ENCODE measurements at places on chromosomes 11 and 22.

DNA sequence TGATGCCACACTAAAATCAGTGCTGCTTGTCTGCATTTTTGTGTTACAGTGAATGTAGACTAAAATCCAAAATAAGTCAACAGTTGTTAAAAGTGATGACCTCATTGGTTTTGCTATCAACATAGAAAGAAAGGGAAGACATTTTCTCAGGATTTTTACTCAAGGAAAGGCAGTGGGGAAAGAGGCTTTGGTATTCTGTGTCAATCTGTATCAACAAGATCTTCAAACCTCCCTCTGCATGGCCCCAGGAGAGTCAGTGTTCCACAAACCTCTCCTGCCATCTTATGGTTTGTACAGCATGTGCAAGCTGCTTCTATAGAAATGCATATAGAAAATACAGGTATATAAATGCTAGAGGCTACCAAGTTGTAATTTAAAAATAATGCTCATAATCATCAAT is 13.8 kb upstream of the OR51M1 start:
- DNase-seq: no peak

- DNase-seq: no peak
These were observed 30.9 kb upstream of the PDE3B start for GRCh38 chr11:14612694-14613093.

- no peak for DNase-seq
These were observed 45.3 kb downstream of the ZBTB44 start for GRCh38 chr11:130269326-130269943.

DNA sequence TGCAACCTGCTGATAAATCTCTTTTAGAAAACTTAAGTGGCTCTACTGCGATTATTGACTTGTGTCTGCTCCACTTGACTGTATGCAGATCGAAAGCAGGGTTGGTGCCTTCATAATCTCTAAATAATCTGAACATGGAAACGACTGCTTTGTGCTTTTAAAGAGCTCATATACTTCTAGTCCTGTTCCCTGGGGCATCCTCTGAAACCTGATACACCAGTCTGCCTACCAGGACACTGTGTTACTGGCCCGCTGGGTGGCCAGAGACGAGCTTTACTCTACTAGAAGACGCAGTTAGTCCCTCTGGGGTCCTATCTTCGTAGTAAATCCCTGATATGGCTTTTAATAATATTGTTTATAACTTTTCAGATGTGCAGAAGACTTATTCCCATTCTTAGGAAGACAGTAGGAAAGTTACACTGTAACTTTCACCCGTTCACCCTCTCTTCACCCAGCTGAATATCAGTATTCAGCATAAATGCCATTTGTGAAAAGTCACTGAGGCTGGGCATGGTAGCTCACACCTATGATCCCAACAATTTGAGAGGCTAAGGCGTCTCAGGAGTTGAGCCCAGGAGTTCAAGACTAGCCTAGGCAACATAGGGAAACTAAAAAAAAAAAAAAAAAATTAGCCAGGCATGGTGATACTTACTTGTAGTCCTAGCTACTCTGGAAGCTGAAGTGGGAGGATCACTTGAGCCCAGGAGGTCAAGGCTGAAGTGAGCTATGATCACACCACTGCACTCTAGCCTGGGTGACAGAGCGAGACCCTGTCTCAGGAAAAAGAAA is 9.0 kb upstream of the HTR3B start:
- DNase-seq: no peak

GRCh38 chr11:122850076-122850631 is 11.9 kb downstream of the CRTAM start:
- peak; percentile 30 for DNase-seq

DNA sequence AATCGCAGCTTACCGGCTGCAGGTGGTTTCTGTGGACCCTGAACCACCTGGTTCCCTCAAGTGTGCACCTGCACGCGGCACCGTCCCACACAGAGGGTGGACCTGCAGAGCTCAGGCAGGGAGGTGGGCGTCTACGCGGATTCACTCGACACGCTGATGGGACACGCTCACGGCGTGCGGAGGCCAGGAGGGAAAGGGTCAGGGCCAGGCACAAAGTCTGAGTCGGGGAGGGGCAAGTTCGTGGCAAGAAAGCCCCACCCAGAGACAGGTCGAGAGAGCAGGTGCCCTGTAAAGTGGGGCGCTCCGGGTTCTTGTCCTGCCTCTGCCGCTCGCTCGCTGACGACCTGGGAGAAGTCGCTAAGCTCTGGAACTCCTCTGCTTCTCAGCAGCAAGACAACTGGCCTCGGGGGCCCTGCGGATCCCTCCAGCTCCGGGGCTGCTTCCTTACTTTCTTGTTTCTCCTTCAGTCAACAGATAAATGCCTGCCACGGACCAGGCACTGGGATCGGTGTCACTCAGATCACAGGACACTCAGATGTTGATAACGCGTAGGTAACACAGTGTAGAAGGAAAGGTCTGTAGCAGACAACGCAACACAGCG is 72.4 kb upstream of the NUP50 start:
- no peak for DNase-seq

DNA sequence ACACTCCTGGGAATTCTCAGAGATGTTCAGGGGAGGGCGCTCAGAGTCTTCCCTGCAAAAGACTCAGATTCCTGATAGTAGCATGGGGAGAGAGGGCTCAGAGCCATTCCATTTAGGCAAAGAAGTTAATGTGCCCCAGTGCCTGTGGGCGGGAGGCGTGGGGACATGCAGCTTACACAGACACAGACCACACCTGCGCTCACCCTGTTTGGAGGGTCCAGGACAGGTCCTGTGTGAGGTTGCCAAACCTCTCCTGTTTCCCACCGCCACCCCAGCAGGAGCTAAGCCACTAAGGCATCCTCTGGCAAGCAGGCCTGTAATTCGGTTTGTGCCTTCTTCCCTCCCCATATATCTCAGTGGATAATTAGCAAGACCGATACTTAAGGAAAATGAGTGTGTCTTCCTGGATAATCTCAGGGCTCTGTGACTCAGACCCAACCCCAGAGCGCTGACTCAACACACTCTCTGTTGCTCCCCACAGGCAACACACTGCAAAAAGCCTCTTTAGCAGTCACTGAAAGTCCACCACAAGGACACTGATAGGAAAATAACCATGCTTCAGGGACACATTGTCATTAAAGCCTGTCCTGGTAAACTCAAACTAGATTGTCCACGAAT is 118.9 kb upstream of the LMO1 start:
- no peak for DNase-seq

- no peak for DNase-seq
These were observed 96.1 kb upstream of the BID start for GRCh38 chr22:17870407-17870806.

DNA sequence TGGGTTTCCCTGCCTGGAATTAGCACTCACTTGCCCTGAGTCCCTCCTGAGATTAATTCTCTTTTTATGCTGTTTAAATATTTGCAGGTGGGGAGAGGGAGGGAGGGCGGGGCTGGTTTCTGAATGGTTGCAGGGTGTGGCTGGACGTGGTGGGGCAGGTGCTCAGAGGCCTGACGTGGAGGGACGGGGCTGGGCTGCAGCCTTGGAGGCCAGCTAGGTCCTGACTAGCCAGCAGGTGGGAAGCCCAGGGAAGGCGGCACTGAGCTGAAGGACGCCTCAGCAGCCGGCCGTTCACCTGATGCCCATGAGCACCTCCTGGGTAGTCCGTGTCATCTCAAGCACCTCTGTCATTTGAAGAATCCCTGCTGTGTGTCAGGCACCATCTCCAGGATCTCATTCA is 21.3 kb downstream of the SGSM1 start:
- no peak for DNase-seq

- DNase-seq: no peak
These were observed 35.0 kb downstream of the CHORDC1 start for GRCh38 chr11:90187839-90188238.

DNA sequence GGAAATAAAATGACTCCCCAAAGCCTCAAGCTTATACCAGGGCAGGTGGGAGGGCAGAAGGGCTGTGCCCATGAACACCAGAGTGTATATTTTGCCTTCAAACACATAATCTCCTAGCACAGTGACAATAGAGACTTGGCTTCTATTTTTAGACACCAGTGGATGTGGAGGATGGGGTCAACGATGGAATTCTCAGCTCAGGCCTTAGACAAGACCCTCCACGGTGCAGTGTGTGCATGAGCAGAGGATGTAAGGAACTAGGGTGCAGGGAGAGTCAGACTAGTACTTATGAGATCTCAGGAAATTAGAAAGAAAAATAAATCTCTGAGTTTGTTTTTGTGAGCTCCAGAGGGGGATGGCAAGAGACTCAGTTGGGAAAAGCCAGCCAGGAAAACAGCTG is 113.6 kb upstream of the CADM1 start:
- no peak for DNase-seq

DNA sequence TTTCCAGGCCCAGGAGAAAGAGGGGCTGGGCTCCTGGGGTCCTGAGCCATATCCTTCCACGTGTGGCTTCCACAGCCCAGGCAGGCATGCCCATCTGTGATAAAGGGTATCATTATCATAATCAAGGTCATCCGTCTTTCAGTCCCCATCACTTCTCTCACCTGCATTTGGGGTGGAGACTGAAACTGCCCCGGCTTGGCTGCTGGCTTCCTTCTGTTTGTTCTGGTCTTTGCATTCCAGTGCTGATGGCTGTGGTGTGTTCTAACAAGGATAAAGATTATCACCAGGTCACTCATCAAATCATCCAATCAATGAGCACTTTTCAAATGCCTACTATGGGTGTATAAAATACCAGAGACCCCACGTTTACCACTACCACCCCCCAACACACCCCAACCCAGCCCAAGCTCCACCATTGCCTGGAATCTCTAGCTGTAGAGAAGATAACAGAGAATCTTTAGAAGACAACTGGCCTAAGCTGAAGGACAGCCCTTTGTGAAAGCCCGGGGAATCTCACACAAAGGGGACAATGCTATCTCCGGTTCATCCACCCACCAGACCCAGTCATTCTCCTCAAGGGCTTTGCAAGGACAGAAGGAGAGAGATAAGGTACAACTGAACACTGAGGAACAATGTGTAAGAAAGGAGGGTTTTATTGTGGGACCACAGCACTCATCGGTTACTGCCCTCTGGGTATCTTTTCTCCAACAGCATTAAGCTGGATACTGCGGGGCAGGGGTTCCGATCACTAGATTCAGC is 54.9 kb downstream of the AHNAK start:
- no peak for DNase-seq

DNA sequence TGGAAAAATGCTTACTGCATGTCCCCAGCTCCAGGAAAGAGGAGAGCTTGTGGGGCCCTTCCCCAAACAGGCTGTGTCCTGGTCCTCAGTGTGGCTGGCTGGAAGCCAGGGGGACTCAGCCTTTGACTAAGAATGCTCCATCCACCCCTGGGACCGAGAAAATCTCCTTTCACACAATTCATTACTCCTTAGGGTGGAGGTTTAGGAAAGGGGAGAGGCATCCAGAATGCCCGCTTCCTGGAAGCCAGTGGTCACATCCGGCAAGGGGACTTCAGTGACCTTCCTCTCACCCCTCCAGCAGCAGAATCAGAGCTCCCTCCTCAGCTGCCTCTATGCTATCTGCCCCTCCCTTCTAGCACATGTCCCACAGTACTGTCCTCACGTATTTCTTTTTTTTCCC is 21.9 kb downstream of the ATG16L2 start:
- no peak for DNase-seq

- no peak for DNase-seq
These were observed 47.3 kb upstream of the CCDC34 start for GRCh38 chr11:27410272-27410671.

DNA sequence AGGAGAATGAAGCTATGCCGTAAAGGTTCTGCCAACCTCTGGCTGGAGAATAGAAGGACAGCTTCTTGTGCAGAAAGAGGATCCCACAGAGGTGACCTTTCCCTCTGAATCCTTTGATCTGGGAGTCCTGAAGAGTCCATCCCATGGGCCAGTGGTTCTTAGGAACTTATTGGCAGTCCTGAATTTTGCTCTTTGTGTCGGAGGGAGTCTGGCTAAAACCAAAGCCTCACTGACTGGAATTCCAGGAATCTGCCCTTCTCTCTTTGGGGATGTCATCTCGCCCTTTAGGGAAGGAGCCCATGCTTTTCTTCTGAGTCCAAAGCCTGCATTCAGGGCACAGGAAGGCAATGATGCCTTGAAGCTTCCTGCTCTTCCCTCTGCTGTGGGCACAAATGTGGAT is 45.5 kb downstream of the PKNOX2 start:
- no peak for DNase-seq
